ENCODE measurements at places on chromosomes 1 and 21.

GRCh38 chr21:44612669-44613229 lies 870 bp downstream of the KRTAP10-8 start:
- DNase-seq = no peak

DNA sequence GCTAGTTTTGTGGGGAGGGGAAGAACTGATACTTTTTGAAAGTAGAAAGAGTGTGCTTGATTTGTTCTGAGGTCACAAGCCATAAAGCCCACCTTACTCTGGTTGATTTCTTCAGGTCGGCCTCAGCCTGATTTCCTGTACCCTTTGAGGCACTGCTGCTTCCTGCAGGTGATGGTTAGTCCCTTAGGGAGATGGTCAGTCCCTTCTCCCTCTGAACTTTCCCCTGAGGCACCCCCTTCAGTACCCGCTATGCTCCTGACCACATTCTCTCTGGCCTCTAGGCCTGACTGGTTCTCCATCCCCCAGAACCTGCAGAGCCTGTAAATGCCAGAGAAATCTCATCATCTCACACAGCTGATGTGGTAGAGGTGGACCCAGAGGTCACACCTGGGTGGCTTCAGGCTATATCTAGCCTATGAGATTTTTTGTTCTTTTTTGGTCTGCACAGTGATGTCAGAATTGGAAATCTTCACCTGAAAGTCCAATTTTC lies 15.0 kb upstream of the ID3 start:
- DNase-seq = no peak

DNA sequence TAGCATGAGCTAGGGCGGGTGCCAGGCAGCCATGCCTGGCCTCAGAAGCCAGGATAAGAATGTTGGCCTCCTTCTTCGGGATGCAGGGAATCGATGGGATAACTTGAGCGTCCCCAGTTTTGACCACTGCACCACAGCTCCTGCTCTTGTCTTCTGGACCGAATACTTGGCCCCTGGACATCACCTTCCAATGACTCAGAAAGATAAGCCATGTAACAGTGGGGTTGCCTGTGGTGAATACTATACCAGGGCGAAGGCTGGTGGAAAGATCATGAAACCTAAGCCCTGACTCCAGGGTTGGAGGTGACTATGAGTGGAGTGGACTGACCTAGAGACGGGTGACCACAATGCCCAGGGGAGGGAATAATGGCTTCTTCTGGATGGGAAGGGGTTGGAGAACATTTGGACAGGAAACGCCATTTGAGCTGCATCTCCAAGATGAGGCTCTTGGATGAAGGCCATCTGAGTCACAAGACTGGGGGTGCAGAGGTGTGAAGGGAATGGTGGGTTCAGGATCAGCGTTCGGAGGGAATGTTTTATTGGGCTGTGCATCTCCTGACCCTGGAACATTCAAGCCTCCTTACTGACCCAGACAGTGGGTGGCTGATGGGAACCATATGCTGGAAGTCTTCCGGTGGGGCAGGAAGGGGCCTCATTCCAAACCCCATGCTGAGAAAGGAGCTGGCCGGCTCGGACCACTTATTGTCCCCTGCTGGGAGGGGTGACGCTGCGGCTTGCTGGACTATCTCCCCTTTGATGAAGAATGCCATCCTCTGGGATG lies 18.5 kb upstream of the KCNE2 start:
- DNase-seq = no peak

GRCh38 chr21:15098908-15099307 lies 34.1 kb upstream of the NRIP1 start:
- no peak for DNase-seq
